ENCODE measurements at places on chromosomes 16 and 17. TPM values are rescaled to one million over a fixed set of nuclear protein-coding genes. Genes with fewer than 3 reads are reported as not detected.

Gene CCL4
- total RNA-seq, result 12.2 TPM

Gene SPATA32
- total RNA-seq, result 0.53 TPM

Gene TLE7
- not detected for total RNA-seq

Gene PERCC1
- total RNA-seq, result 0.57 TPM

Gene UTS2R
- not detected for total RNA-seq

Gene GINS2
- 33.4 TPM for total RNA-seq

Gene LRRC75A
- total RNA-seq, result 5.5 TPM

Gene PLK1
- total RNA-seq, result 84.8 TPM

Gene SMPD3
- total RNA-seq, result 16.9 TPM

Gene TGFB1I1
- total RNA-seq, result 1.5 TPM

Gene NACA2
- not detected for total RNA-seq

Gene PRR35
- not detected for total RNA-seq

Gene TPPP3
- not detected for total RNA-seq

Gene CCDC144A
- 2.9 TPM for total RNA-seq

Gene CARHSP1
- total RNA-seq, result 173 TPM

Gene KRTAP9-4
- not detected for total RNA-seq

Gene TMEM132E
- total RNA-seq, result 0.06 TPM

Gene CA7
- total RNA-seq, result not detected

Gene RDM1
- 25.0 TPM for total RNA-seq

Gene NPIPB13
- total RNA-seq, result 19.0 TPM

Gene KRT17
- total RNA-seq, result not detected

Gene TRAPPC2L
- 47.4 TPM for total RNA-seq

Gene SLC6A4
- total RNA-seq, result not detected

Gene RHBDL1
- total RNA-seq, result 1.7 TPM

Gene MPV17L
- not detected for total RNA-seq

Gene TNS4
- total RNA-seq, result 9.7 TPM

Gene PRRT2
- total RNA-seq, result 2.3 TPM

Gene MYCBPAP
- total RNA-seq, result 4.0 TPM

Gene ACSF2
- 45.0 TPM for total RNA-seq

Gene PHF23
- 50.4 TPM for total RNA-seq

Gene CSF3
- not detected for total RNA-seq

Gene TMIGD1
- total RNA-seq, result not detected

Gene ITGAL
- total RNA-seq, result 662 TPM

Gene CIAO2B
- 106 TPM for total RNA-seq

Gene TM4SF5
- total RNA-seq, result not detected

Gene SLC6A2
- not detected for total RNA-seq

Gene SLC52A1
- 1.4 TPM for total RNA-seq

Gene PPP1R1B
- not detected for total RNA-seq

Gene RNF151
- not detected for total RNA-seq

Gene CCDC78
- 5.8 TPM for total RNA-seq

Gene MYL4
- total RNA-seq, result not detected

Gene ATP2C2
- not detected for total RNA-seq

All from activated naive CD8-positive, alpha-beta T cell treated with anti-CD3 and anti-CD28 coated beads, Interleukin-2, amount 10 ng/mL, durations not matched to agents 7 days and 5 days (primary cell).